ENCODE measurements at places on chromosomes 12 and 14.

DNA sequence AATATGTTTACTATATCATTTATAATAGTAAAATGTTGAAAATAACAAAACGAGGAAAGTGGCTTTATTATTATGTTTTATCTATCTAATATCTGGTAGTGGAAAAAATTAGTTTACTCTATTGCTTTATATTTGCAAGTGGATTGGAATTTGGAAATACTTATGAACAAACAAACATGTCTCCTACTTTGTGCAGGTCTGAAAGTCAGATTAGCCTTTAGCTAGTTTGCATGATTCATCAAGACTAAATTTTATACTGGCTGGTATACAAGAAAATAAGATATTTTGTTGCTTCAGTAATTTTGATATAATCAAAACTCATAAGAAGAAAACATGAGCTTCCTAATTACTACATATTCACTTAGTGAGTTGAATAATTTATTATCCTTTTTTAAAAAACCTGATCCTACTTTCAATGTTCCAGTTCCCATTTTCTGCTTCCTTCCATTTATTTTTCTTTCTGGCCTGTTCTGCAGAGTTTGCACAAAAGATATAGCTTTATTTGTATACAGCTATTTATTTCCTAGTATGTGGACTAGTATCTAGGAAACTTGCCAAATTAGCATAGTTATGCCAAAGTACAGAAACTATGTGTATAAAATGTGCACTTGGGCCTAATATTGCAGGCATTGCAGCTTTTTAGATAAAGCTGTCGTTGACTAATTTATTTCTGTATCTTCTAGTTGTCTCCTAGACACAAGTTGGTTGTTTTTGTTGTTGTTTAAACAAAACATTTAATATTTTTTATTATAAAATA, 122.0 kb downstream of the AKAP6 start:
- DNase-seq, result no peak

GRCh38 chr12:122785503-122785902, 11.1 kb downstream of the CCDC62 start:
- no peak for DNase-seq

DNA sequence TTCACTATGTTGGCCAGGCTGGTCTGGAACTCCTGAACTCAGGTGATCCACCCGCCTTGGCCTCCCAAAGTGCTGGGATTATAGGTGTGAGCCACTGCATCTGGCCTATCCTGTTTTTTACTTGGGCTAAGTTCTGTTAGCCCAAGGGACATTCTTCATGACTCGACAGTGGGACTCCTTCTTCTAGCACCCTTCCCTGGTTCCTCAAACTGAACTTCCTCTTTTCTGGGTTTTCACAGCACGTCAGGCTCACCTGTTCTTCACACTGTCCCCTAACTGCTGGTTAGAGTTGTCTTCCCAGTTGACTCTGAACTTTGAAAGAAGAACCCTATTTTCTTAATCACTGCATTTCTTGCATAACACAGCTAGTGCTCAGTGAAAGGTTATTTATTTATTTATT, 22.5 kb downstream of the CABP1 start:
- DNase-seq, result no peak

- peak; percentile 27 for DNase-seq
These were observed 308.1 kb downstream of the RPAP3 start for GRCh38 chr12:47397664-47398281.

- no peak for DNase-seq
These were observed 53.3 kb downstream of the IRAK3 start for GRCh38 chr12:66242311-66242710.

- no peak for DNase-seq
These were observed 272.8 kb downstream of the LRIG3 start for GRCh38 chr12:58647495-58647894.

GRCh38 chr14:24095271-24096068, 1.4 kb downstream of the PCK2 start:
- DNase-seq, result no peak

- no peak for DNase-seq
These were observed 28.6 kb downstream of the PRICKLE1 start for GRCh38 chr12:42560977-42561376.
